ENCODE measurements at places on chromosomes 5 and 9. TPM values are rescaled to one million over a fixed set of nuclear protein-coding genes. Genes with fewer than 3 reads are reported as not detected.

The ADAMTSL2 gene
- total RNA-seq: not detected

The SLC6A3 gene
- 0.97 TPM for total RNA-seq

The PDCD1LG2 gene
- total RNA-seq: 0.30 TPM

The DNAJB5 gene
- total RNA-seq: 7.8 TPM

The IL3 gene
- not detected for total RNA-seq

All from A549 treated with Hydrocortisone at 1 μM for 4 hours (cell line).